CD4-positive, alpha-beta T cell treated with Interleukin-15 for 1 hour (primary cell): ENCODE measurements at places on chromosomes 2 and 18.

DNA sequence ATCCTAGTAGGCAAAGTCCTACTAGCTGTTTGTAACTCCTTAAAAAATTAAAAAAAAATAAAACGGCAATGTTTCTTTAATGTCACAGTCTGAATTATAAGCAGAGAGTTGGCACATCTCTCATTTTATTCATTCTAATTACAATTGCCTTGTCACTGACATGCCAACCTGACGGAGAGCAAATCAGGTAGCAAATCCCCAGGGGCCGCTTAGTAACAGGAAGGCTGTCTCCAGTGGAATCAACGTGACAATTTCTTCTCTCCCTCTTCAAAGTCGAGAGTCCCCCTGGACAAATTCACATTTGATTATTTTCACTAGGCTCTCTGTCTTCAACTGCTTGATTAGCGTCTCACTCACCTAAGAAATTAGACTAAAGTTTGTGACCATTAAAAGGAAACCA, 1598.9 kb upstream of the PIK3C3 start:
- no peak for DNase-seq

- no peak for DNase-seq
Measured at GRCh38 chr2:205296959-205297358, 385.3 kb upstream of the NRP2 start.

DNA sequence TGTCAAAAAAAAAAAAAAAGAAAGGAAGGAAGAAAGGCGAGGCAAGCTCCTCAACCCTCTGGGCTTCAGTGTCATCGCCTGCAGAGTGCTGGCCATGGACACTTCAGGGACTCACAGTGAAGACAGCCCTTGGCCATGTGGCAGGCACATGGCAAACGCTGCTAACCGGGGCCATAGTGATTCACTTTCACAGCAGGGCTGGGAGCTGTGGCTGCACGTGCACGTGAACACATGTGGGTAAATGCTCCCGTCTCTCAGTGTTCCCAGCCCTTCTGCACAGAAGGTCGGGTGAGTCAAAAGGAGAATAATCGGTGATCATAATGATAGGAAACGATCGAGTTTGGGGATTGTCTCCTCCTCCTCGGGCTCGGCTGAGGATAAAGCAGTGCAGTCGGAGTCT, 46.1 kb upstream of the UBE2F start:
- DNase-seq: no peak

- DNase-seq: no peak
Measured at GRCh38 chr2:235824331-235824730, 330.5 kb downstream of the AGAP1 start.
